ENCODE measurements at places on chromosomes 7 and 10.
A peak's percentile ranks its signal among the peaks of the same experiment; 100 is the strongest.

- peak; percentile 83 for DNase-seq
Measured at GRCh38 chr10:60524541-60524940, 134.9 kb upstream of the ANK3 start.

GRCh38 chr10:30529373-30529998, 95.5 kb downstream of the MAP3K8 start:
- no peak for DNase-seq

- no peak for DNase-seq
Measured at GRCh38 chr10:30662814-30663213, 33.3 kb upstream of the LYZL2 start.

DNA sequence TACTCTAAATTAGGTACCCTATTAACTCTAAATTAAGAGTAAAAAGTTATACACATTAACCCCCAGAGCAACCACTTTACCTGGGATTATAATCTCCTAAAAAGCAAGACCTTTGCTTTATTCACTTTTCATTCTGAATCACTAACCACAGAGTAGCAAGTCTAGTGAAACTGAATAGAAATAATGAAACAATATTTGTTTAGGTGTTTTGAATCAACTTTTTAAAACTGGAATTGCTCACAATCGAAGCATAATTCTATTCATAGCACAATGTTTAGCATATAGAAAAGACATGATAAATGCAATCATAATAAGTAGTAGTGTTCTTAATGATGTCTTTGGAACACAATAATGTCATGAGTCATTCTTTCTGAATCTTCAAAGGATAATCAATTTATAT, 37.0 kb upstream of the CASD1 start:
- no peak for DNase-seq

DNA sequence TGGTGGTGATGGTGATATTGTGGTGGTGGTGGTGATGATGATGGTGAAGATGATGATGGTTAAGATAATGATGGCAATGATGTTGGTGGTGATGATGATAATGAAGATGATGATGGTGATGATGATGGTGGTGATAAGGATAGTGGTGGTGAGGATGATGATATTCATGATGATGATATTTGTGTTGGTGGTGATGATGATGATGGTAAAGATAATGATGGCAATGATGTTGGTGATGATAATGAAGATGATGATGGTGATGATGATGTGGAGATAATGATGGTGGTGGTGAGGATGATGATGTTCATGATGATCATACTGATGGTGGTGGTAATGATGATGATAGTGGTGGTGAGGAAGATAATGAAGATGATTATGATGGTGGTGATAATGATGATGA, 30.7 kb upstream of the SDK1 start:
- DNase-seq, result no peak

DNA sequence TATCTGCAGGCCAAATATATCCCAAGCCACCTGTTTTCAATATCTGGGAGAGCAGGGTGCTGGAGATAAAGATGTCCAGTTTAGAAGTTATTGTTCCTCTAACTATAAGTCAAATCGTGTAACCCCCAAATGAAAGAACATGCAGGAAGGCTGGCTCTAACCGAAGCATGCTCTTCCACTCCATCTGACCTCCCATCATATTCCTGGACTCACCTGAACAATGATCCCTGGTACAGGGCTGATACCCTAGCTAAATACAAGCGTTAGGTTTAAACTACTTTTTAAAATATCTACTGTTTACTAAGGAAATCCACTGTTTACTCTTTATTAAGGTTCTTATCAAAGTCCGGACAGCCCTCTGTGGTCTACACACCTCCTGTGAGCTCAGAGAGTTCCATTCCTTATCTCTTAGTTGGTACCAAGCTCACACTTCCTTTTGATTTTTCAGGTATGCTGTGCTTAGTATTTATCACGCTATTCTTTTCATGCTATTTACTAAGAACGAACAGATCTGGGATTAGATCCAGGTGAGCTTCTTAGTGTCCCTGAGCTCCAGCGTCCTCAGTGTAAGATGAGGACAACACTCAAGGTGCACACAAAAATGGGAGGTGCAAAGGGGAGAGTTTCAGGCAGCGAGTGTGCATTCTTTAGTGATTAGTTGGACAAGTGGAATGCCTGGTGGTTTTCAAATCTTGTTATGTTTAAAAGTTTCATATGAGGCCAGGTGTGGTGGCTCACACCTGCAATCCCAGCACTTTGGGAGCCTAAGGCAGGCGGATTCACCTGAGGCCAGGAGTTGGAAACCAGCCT, 23.6 kb upstream of the COBL start:
- no peak for DNase-seq

GRCh38 chr7:54967377-54967776, 51.4 kb upstream of the EGFR start:
- DNase-seq, result no peak
